ENCODE measurements at places on chromosomes 1 and 21.

GRCh38 chr1:116257341-116257767, 115.7 kb upstream of the ATP1A1 start:
- no peak for DNase-seq

GRCh38 chr1:112934577-112934976, 21.4 kb downstream of the SLC16A1 start:
- no peak for DNase-seq

GRCh38 chr1:66831529-66832239, 30.6 kb upstream of the INSL5 start:
- DNase-seq, result no peak

GRCh38 chr1:68293609-68294366, 61.5 kb upstream of the WLS start:
- DNase-seq, result no peak

- DNase-seq, result no peak
These were observed 936 bp upstream of the NCAM2 start for GRCh38 chr21:20997311-20997635.

GRCh38 chr21:39720126-39720778, 24.7 kb upstream of the IGSF5 start:
- no peak for DNase-seq

DNA sequence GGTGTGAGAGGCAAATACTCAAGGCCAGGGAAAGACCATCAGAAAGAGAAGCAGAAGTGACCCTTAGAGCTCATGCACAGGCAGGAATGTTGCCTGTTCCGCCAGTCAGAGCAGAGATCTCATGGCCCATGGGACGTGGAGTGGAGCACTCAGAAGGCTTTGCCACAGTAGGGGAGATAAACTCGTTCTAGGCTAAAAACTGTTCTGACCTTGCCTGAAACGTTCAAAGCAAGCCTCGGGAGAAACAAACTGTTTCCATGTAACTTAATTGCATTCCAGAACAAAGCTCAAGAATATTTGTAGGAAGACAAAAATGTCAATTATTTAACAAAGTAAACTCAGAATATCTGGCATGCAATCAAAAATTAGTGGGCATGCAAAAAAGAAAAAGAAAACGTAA, 20.7 kb upstream of the SLC19A1 start:
- no peak for DNase-seq

DNA sequence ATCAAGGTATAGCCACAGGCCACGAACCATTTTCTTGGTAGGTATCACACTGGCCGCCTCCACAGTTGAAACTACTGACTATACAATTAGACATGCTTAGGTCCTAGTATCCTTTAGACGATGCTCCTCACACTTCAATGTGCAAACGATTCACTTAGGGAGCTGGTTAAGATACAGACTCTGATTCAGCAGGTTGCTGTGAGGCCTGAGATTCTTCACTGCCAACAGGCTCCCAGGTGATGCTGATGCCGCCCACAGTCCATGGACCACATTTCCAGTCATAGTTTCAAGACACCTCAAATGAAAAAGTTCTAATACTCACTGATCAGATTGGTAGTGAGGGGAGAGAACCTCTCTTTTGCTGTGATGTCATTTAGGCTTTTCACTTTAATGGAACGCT, 6.8 kb downstream of the ATP5PO start:
- DNase-seq, result no peak

DNA sequence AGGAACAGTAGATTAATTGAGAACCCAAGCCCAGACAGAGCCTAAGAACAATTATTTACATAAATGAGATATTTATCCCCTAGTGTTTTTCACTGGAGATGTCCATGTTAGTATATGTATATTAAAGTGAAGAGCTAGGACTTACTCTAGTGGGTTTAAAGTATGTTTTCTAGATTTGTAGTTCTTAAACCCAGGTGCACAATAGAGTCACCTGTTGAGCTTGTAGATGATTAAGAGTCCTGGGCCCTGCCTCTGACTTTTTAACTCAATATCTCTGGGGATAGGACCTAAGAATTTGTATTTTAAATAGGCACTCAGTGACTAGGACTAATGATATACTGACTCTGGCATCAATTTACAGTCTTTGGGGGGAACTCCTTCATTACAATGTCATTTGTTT, 112.8 kb downstream of the DNAH14 start:
- DNase-seq, result no peak

DNA sequence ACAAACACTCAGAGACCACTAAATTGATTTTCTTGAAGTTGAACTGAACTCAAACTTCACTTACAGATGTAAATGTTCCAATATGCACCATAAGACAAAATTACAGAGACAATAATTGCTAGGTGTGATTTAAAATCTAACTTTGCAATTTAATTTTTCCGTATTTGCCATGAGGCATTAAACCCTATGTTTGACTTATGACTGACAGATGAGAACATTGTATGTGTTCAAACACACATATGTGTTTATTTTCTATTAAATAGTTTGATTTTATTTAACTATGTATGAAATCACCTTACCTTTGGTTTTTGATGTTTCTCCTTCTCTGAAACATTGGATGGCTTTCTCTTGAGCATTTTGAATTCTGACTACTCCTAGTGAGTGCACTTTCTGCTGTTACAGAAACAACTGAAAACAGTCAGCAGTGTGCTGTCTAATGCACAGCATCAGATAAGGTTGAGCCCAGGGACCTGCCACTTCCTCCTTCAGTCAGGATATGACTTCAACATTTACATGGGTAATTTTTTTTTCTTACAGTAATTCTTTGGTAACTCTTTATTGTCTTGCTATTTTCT, at the start of gene SAMSN1:
SAMSN1 (minus strand) TSS at position 410 of the 575 bp plus-strand sequence; CDS start at position 356, 54 bp downstream.
- peak; percentile 22 for DNase-seq

DNA sequence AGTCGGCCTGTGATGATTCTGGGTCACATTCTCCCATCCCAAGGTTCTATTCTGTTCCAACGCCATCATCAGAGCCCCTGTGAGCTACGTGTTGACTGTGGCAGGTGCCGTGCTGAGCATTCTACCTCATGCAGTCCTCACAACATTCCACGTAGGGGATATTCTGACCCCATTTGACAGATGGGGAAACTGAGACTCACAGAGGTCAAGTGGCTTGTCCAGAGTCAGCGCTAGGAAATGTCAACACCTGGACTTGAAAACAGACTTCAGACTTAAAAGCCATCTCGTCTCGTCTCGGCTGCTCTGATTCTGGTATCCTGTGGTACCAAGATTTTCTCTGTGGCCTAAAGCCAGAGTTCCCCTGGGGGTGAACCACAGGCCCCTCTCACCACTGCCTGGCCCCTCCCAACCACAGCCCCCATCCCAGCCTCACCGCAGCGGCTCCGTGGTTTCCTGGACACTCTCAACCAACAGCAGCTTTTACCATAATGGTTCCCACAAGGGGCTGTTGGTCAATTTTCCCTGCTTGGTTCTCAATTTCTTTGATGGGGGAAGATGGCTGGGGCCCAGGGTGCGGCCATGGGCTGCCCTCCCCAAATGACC, 39.6 kb downstream of the SDC3 start:
- no peak for DNase-seq

DNA sequence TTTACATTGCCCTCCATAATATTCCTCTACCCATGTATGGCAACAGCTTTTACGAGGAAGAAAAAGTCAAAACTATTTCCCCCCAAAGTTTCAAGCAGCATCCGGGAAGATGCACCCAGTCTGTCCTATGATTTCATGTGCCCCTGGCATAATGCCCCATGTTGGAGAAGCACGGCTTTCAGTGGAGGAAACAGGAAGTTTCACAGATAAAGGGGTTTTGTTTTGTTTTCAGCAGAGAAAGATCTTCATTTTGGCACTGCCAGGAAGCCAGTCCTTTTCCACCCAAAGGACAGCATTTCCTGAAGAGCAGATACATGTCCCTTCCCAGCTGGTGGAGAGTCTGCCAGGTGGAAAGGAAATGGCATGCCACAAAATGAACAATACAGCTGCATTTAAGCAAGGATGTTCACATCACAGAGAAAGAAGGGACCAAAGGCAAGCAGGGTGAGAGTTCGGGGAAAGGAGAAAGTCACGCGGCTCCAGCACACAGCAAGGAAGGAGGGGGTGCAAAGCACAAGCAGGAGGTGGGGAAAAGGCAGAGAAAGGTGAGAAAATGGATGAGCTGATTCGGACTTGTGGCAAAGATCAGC, 95.3 kb upstream of the HIVEP3 start:
- no peak for DNase-seq

- DNase-seq, result no peak
These were observed 111.1 kb downstream of the ATP1B1 start for GRCh38 chr1:169217636-169218035.

GRCh38 chr1:236502972-236503639, 20.7 kb upstream of the LGALS8 start:
- no peak for DNase-seq

DNA sequence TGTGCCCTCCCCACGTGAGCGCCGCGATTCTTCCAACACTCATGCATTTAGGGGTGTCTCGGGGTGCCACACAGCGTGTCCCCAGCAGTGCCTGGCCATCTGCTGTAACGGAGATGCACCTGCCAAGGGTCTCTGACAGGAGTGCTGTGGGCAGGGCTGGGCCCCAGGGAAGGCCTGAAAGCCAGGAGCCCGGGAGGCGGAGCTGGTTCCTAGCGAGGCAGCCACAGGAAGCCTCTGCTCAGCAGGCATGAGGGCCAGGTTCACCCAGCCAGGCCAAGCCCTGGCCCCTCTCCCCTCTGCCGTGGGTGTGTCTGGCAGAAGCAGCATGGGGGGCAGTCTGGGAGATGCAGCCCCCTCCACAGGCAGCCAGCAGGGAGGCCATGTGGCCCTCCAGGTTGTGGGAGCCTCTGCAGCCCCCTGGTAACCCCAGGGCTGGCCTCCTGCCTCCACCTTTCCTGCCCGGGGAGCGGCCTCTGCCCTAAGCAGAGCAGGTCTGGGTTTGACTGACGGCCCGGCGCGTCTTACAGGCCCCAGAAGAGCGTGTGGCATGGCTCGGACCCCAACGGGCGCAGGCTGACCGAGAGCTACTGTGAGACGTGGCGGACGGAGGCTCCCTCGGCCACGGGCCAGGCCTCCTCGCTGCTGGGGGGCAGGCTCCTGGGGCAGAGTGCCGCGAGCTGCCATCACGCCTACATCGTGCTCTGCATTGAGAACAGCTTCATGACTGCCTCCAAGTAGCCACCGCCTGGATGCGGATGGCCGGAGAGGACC, 30.4 kb downstream of the SLC19A1 start:
- no peak for DNase-seq

GRCh38 chr1:194161591-194161990, 975.2 kb upstream of the B3GALT2 start:
- DNase-seq, result no peak

DNA sequence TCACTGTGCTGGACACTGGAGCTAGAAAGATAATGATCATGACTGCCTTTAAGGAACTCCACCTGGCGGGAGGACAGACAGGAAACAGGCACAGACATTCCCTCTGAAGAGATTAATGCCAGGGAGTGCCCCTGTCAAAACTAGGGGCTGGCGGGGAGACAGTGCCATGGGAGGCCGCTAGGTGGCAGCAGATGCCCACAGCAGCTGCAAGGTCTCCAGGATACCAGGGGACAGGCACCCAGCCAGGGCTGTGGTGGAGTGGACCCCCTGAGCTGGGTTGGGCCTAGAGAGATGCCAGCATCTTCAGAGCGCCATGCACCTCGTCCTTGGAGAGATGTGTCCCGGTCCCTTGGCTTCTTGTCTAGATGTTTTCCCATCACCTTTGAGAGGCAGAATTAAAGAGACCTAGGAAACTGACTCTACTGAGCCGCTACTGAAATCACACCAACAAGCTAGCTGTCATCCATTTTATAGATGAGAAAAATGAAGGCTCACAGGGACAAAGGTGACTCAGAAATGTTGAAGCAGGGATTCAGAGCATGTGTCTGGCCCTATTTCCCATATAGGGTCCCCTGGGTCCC, 3.6 kb downstream of the REN start:
- no peak for DNase-seq

DNA sequence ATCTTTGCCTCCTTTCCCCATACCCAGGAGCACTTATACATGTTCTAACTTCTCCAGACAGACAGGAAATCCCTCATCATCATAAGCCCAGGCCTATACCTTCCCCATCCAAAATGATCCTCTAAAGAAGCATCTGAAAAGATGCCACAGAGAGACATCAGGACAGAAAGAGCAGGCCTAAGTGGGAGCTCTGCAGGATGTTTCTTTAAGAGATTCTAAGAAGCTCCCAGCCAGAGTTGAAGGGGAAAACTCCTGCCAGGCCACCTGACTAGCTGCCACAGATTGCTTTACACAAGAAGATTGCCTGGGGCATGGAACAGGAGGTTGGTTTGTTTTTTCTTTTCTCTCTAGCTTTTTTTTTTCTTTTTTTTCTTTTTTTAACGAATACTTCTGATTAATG, 275.8 kb downstream of the VAV3 start:
- no peak for DNase-seq

- DNase-seq, result no peak
These were observed 43.3 kb downstream of the GPR88 start for GRCh38 chr1:100581096-100581705.
